ENCODE measurements at places on chromosomes 3 and 15.

DNA sequence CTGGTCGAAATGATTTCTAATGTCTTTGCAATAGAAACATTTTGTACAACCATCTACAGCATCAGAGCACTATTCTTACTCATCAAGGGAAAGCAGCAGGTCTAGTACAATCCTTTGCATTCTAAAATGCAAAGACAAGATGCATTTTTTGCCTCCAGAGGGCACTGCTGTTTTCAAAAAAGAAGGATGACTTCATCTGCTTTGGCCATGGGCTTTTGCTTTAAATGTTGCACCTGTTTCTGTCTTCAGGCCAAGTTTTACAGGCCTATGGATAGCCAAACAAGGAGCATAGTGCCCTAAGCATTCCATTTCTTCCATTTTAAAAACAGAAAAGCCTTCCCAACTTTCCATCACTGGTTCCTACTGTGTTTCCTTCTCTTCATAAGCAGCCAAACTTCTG lies 3.4 kb downstream of the PARP9 start:
- DNase-seq: peak; percentile 59

GRCh38 chr3:65938676-65939075 lies 100.0 kb downstream of the MAGI1 start:
- DNase-seq: no peak

DNA sequence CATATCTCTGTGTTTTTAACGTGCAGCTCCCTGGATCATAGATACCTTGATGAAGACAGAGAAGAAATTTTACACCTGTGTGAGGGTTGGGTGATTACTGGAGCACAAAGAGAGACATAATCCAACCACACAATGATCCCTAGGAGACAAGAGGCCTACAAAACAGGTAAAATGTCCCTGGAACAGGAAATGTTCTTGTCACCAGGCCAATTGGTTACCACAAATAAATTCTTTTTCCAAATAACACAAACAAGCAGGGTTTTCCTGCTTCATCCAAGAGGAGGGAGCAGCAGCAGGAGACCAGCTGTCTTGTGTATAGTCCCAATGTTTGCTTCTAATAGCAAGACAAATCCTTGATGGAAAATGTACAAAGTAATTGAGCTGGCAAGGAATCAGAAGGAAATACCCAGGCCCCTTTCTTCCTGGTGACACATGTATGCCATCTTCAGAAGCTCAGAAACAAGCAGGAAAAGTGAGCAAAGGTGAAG lies 1.4 kb downstream of the MGLL start:
- DNase-seq: peak; percentile 18

- DNase-seq: no peak
Measured at GRCh38 chr15:37107071-37107743, 6.9 kb upstream of the MEIS2 start.

DNA sequence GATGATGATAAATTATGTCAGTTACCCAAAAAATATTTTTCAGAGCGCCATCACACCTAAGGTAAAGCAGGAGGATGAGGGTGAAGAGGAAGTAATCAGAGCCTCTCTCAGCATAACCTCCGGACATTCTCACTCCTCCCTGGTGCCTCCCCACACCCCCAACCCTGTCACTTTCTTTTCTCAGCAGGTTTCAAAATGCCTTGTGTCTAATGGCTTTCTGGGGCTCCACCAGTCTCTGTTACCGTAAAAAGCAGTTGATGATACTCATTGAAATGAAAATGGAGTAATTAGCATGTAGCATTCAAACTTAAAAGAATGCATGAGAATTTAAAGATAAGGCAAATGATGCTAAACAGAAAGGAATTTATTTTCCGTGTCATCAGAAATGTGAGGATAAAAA lies 180.0 kb downstream of the ERC2 start:
- DNase-seq: no peak
